Amniotic epithelial cell (primary cell): ENCODE measurements at places on chromosomes 1 and 21.

DNA sequence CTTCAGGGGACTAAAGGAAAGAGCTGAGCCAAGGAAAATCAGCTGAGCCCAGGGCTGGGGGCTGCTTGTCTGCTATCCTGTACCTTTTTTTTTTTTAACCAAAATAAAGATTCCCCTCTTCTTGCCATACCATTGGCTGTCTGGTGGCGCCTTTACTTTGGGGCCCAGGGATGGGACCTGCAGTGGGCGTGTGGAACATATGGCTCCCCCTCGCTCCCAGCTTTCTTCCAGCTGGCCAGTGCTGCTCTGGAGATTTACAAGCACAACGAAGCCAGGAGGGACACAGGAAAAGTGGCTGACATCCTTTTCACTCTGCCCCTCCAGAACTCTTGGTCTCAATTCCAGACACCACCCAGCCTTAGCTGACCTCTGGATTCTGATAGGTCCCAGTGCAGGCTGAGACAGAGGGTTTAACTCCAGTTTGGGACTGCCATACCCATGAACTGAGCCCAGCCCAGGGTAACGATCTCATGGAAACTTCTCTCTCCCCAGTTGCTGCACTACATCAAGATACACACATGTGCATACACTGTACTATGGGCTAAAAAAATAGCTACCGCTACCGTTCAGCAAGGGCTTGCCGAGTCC, 5.4 kb upstream of the SFN start:
- DNase-seq, result no peak

DNA sequence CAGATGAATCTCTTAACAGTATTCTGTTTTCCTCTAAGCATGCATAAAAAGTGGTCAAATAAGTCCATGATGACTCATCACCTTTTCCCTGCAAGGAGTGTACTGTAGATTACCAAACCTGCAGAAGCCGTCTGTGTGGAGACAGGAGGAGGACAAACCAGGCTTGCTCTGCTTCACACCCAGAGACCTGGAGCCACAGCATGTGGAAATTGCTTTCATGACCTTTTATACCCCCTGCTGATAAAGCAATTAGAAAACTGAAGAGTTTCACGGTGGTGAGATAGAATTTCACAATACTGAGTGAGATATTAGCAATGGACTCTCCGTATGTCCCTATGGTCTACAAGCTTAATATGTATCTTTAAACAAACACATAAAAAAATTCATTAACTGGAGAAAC, 9.4 kb downstream of the CORT start:
- DNase-seq, result peak; percentile 96

DNA sequence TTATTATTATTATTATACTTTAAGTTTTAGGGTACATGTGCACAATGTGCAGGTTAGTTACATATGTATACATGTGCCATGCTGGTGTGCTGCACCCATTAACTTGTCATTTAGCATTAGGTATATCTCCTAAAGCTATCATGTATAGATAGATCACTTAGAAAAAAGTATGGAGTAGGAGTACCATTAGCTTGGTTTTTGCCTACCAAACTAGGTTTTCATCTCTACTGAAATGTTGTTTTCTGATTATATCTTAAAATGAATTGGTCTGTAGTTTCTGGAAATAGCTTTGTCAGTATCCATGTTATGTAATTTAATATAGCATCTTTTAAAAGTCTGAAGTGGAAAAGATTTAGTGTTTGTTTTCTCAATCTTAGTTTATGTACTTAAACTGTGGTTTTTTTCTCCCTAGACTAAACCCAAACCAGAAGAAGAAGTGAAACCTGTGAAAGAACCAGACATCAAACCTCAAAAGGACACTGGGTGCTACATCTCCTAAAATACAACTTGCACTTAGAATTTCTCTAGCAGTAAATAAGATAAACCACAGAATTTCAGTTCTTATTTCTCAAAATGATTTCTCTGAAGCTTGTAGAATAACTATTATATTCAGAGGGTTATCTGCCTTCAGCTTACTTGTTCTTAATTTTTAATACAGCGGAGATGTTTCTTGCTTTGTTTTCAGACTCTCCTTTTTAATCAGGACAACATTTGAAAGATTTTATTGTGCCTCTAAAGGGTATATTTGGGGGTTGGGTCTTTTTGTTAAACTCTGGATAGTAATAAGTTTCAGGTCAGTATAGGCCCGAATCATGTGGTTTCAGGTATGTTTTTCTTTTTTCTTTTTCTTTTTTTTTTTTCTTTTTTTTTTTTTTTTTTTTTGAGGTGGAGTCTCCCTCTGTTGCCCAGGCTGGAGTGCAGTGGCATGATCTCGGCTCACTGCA, 4.5 kb upstream of the FAM177B start:
- DNase-seq, result no peak

DNA sequence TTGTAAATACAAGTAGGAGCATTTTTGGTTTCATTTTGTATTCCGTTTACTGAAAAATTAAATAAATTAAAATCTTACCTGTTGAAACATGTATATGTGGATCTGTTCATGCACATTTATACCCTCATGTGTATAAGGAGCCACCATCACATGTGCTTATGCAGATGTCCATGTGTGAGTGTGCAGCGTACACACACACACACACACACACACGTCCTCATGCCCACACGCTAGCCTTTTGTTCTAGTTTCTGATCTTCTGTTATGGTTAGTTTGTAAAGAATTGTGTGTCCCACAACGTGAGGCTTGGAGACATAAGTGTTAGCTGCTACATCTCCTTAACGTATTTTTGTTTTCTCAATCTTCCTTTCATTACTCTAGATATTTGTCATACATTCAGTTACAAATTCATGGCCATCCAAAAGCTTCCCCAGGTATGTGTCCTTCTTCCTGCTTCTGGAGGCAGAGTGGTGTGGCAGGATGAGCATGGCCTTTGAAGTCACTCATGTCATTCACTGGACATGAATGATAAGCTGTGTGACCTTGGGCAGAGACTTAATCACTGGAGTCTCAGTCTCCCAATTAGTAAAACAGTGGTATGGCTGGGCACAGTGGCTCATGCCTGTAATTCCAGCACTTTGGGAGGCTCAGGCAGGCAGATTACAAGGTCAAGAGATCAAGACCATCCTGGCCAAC, 54.6 kb downstream of the TENT5C start:
- DNase-seq, result no peak

DNA sequence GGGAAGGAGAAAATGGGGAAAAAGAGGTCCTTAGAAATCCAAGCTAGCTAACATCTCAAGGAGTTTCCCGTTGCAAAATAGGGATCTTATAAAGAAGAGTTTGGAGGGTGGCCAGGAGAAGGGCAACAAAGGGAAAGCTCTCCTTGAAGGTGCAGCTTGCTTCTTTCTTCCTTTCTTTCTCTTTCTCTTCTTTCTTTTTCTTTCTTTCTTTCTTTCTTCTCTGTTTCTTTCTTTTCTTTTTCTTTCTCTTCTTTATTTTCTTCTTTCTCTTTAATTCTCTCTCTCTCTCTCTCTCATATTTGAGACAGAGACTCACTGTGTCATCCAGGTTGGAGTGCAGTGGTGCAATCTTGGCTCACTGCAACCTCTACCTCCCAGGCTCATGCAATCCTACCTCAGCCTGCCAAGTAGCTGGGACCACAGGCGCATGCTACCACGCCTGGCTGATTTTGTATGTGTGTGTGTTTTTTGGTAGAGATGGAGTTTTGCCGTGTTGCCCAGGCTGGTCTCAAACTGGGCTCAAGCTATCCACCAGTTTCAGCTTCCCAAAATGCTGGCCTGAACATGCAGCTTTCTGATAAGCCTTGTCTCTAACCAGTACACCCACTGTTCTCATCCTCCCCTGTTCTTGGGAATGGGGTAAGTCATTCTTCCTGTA, 44.4 kb downstream of the RNF11 start:
- peak; percentile 22 for DNase-seq

DNA sequence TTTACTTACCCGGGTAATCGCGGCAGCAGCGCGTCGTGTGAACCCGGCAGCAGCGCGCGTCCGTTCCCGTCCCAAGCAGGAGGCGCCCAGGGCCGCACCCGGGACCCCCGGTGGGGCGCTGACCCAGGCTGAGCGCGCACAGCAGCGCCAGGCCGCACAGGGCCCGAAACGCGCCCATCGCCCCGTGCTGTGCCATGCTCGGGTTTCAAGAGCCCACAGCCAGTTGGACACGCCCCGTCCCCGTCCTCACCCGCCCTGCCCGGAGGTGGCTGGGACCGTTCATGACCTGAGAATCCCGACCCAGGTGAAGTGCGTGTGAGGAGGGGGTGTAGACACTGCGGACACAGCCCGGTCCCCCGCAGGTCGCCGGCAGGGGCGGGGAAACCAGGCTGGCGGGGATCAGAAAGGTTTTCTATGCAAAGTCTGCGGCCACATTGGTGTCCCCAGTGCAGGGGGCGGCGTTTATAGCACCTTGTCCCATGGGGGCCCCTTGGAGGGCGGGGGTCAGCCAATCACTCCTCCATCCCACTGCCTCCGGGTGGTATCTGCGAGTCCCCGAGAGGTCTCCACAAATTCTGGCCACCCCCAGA, at the start of gene TNFRSF18:
TSS of gene TNFRSF18 (minus strand) at position 217 of the 590 bp plus-strand sequence. CDS start at position 196, 21 bp downstream.
- no peak for DNase-seq

DNA sequence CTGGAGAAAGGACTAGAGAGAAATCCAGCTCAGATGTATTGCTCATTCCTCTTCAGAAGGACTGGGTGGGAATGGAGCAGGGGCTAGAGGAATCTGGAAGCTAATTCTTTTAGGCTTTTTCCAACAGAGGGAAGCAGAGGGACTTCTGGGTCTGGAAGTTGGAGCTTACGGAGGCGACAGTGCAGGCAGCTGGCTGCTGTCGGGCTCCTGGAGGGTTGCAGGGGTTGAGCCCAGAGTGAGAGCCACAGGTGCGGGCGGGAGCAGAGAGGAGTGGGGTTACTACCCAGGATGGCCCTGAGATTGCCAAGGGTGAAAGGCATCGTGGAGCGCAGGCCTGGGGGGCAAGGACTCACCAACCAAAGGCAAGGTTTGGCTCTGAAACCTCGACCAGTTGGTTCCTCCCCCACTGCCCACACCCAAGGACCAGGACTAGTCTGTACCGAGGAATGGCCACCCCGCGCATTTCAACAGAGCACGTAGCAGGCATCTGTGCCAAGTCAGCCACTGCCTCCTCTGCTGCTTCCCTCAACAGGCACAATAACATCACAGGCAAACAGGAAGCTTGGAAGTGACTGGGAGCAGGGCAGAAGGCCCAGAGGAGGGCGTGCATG, 22.7 kb upstream of the EDN2 start:
- no peak for DNase-seq

DNA sequence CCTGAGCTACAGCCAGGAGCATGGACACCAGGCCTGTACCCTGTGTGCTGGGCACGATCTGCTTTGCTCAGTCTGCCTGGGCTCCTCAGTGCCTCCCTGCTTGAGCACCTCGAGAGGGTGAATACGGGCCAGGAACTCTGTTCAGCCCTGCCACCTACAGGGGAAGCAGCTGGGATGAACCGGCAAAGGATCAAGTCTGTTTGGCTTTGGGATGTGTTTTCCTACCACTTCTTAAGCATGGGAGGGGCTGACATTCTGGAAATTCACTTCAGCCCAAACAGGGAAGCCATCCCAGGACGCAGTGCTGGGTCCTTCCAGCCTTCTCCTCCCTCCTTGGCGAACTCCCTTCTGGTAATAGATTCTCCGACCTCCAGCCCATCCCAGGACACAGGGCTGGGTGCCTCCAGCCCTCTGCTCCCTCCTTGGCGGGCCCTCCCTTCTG, 55.8 kb upstream of the SELENON start:
- DNase-seq, result peak; percentile 45

GRCh38 chr1:84887261-84887934, 5.6 kb downstream of the LPAR3 start:
- DNase-seq, result peak; percentile 89

- DNase-seq, result no peak
These were observed 21.5 kb upstream of the CD2 start for GRCh38 chr1:116732726-116733125.
